NCI-H2107 (cell line): ENCODE measurements at places on chromosomes 5 and 9.

DNA sequence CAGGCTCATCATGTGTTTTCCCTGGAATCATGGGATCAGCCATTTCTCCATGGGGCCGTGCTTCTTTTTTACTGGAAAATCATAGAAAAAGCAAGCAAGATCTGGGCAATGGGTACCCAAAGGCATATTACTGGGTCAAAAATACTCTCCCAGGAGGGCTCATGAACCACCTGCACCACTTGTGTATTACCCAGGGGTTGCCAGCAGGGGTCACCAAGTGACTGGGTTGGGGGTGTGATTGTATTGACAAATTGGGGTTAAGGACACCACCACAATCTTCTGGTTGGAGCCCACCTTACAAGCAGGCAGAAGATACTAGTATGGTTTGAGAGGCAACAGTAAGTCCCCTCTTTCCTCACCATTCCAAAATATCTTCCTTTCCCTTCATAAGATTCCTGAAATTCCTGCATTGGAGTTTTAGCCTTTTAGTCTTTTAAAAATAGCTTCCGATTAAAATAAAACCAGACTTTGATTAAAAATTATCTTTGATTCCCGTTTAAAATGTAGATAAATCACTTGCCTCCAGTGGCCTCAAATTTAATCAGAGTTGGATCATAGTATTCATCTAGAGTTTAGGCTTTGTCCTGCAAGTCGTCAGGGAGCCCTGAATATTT, 603.3 kb downstream of the KIF4B start:
- no peak for DNase-seq

DNA sequence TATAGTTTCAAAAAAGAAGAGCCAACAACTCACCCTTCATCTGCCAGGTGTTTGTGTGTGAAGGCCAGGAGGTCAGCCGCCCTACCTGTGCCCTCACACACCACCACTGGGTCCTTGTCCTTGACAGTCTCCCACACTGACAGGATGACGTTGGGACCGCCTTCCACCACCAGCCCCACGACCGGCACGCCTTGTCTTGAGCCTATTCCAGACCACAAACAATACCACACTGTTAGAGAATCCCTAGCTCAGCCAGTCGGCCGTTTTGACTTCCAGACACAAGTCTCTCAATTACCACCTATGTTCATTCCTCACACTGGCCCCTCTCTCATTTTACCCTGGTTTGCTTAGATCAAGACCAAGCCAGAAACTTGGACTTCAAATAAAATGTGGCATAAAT, 66.1 kb downstream of the TRPM6 start:
- no peak for DNase-seq

DNA sequence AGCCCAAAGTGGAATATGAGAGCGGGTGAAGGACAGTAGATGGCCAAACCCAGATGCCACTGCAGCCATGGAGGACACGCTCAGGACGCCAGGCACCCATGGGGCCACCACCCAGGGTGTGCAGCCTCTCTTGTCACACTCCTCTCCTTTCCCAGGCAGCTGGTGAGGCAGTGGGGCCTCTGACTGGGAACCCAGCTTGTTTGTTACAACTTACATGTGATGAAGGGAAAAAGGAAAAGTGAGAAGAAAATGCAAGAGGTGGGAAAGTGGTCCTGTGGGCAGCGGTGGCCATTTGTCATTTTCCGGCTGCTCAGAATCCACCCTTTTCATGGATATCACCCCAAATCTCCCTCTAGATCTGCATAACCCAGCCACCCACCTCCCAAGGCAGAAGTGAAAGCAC, 62.7 kb upstream of the UNC5A start:
- no peak for DNase-seq

DNA sequence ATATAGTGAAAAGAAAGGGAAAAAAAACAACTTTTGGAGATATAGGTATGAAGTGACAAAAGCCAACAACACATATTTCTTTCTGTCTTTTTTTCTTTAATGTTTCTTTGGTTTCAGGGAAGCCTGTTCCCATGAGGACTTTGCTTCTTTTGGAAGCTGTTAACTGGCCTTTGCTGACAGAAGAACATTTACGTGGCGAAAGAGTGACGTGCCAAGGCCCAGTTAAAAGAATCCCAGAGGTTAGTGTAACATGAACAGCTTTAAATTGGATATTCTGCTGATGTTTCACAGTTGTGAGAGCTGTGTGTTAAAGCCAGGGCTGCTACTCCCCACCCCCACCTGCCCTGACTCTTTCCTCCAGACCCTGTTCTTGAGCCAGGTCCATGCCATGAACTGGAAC, 275.9 kb downstream of the CRB2 start:
- DNase-seq, result no peak

- no peak for DNase-seq
Observed at GRCh38 chr5:117263231-117263630, 688.6 kb upstream of the SEMA6A start.

- no peak for DNase-seq
Observed at GRCh38 chr9:109101810-109102209, 17.9 kb downstream of the TMEM245 start.
